ENCODE measurements at places on chromosomes 5 and 9.

DNA sequence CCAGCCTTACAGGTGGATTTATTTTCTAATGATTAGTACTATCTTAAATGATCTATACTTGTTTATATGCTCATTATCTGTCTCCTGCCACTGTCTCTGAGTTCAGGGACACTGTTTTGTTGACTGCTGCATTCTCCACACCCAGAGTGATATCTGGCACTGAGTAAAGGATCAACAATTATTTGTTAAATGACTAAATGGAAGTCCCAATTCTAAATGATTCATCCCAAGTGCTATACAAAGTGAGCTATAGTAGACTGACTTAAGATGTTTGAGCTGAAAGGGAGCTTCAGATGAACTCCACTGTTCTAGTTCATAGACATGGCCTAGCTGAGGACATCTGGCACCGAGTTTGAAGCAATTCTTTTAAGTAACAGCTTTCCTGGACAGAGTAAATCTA, 40.5 kb downstream of the ITGA2 start:
- no peak for DNase-seq

GRCh38 chr5:107744418-107745330, 73.9 kb upstream of the EFNA5 start:
- DNase-seq: no peak

- DNase-seq: no peak
Measured at GRCh38 chr9:119701651-119702050, 332.4 kb upstream of the BRINP1 start.

GRCh38 chr9:29211580-29212396, 1638.5 kb upstream of the C9orf72 start:
- no peak for DNase-seq

DNA sequence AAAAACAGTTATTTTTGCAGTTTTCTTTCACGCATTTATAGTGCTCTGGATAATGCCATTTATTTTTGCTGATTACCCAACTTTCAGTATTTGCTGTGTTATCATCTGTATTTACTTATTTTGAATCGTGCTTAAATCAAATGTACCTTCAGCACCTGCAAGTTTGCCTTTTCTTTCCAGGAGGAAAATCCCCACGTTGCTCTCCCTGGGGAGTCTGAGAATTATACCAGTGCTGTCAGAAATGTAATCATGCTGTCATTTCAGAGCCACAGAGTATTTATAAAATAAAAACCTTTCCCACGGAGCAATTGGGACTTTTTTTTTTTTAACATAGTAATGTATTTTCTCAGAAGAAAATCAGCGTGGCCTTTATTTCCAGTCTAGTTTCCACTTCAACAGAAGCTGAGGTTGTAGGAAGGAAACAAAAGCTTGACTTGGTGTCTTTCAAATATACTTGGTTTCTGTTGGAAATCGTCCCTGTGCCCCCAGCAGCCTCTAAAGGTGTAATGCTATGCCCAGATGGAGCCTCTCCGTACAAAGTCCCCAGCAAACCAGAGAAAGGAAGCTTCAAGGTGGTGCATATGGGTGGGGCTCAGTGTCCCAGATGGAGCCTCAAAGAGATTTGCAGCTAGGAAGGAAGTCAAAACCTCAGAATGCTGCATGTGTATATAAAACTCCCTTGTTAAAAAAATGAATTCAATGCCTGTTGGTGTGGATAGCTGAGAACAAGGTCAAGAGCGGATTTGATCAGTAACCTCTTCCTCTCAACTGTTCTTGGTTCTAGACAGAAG, 2.1 kb downstream of the GPR150 start:
- DNase-seq: no peak

DNA sequence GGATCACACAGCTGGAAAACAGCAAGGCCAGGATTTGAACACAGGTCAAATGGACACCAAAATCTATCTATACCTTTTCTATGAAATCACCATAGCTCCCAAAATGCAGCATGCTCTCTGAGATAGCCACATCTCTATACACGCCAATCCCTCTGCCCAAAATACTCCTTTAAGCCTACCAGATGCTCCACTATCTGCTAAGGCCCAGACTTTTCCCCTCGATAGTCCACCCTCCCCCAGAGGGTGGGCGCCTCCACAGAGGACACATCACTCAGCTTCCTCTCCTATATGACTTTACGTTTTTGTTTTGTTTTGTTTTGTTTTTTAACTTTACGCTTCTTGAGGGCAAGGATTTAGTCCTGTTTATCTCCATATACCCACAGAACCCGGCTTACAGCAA, 46.8 kb downstream of the MTMR12 start:
- no peak for DNase-seq

GRCh38 chr9:123642291-123643278, 286.6 kb downstream of the CRB2 start:
- DNase-seq: no peak

- DNase-seq: no peak
Measured at GRCh38 chr5:8726383-8727036, 819.4 kb downstream of the SEMA5A start.

DNA sequence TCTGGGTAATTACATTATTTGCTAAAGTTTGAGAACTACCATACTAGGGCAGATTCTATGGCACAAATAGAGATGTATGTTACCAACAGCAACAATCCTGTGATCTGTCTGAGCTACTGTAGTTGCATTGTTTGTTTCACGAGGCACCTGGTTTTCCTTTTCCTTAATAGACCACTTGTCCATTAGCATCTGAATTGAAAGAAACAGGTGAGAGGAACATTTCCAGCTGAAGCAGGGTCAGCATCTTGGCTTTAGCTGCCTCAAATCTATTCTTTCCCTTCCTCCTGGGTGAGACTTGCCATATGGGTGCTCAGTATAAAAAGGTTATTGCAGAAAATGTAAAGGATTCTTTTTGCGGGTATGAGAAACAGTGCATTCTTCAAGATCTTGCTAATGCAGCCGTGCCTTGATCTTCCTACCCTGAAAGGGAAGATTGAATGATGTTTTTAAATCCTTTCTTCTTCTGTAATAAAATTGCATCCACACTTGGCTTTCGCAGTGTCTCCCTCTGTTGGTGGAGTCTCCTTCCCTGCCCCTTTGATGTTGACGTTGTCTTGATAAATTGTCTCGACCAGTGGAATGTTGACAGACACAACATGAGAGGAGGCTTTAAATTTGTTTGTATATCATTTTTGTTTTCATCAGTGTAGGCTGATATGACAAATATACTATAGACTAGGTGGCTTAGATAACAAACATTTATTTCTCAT, 118.0 kb upstream of the BRINP1 start:
- no peak for DNase-seq

- no peak for DNase-seq
Measured at GRCh38 chr5:176396330-176396729, 7.8 kb downstream of the HIGD2A start.

- no peak for DNase-seq
Measured at GRCh38 chr5:142587354-142587965, 98.4 kb downstream of the FGF1 start.

GRCh38 chr9:99169086-99169485, 52.7 kb downstream of the ALG2 start:
- no peak for DNase-seq

DNA sequence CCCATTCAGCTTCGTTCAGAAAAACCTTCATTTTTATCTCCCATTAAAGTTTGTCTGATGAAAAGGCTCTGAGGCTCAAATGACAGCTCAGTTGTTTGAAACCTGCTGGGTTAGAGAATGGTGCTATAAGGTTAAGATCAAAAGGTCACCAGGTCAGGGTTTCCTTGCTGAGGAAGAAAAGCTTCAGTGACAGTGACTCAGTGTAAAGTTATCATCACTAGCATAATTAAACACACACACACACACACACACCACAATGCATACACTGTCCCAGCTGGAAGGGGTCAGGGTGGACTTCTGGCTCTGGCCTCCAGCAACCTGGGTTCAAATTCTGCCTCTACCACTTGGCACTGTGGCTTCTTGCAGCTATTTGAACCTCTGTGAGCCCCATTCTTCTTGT, 281.1 kb downstream of the DOCK8 start:
- no peak for DNase-seq

DNA sequence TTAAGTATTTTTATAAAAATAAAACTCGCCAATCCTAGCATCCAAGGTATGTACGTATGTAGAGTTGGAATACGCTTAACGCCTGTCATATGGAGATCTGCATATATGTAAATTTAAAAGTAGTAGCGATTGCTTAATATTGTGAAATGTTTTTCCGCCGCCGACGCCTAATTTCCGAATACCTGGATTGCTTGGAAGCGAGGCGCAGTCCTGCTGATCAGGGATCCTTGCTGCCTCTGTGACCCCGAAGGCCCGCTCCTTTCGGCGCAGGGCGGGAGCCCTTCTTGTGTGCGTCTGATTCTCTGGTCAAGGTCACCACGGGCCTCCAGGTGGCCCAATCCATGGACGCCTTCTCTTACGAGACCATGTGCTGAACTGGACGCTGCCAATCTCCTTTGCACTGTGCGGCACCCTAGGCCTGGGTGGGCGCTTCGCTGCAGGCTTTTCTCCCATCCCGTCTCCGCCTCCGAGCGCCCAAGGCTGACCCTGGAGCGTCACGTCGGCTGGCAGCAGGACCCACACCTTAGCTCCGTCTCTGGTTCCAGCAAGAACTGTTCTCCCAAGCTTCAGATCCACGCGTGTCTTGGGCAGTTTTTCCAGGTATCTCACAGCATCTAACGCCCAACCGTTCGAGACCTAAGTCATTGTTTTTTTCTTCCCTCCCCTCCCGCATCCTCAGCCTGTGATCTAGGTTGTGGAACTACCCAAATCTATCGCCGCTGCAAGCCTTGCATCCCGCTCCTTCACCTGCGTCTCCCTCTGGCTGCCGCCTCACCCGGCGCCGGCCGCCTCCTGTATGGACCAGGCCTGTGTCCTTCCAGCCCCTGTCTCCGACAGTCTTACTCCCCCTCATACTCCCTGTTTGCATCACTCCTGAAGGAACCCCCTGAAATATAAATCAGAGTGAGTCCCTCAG, 3.6 kb upstream of the TRIM41 start:
- DNase-seq: no peak

- DNase-seq: no peak
Measured at GRCh38 chr9:35832814-35833213, 3.8 kb downstream of the TMEM8B start.

GRCh38 chr5:89900346-89900745, 509.2 kb downstream of the CETN3 start:
- DNase-seq: no peak

DNA sequence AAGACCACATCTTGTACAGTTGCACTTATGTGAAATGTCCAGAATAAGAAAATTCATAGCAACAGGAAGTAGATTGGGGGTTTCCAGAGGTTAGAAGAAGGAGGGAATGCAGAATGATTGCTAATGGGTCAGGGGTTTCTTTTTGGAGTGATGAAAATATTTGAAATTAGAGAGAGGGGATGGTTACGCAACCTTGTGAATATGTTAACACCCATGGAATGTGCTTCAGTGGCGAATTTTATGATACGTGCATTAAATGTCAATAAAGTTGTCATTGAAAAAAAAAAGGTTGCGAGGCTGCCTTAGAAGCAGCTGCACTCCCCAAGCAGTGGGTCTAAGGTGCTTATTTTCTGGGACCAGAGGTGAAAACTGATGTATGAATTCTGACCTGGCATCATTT, 64.4 kb upstream of the SUB1 start:
- no peak for DNase-seq

DNA sequence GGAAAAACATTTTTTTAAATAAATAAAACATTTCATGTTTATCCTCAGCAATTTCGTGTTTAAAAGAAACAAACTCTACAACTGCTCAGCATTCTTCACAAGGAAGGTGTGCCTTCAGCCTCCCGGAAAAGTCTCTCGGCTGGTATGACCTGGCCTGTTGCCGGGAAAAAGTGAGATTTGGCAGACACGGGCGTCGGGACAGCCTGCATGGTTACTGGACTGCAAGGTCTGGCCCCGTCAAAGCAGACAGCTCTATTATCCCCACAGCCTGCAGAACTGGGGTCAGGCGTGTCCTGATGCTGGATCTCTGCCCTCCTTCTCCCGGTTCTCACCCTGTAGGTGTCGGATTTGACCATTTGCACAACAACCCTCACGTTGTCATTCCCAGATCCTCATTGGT, 120.3 kb upstream of the SPATA31C2 start:
- DNase-seq: no peak

GRCh38 chr9:120482424-120483186, 97.4 kb downstream of the CDK5RAP2 start:
- DNase-seq: no peak

- no peak for DNase-seq
Measured at GRCh38 chr5:93425096-93425495, 155.9 kb downstream of the NR2F1-AS1 start.

GRCh38 chr5:178586396-178586795, 3.8 kb downstream of the COL23A1 start:
- DNase-seq: no peak

- DNase-seq: no peak
Measured at GRCh38 chr5:93654676-93655075, 71.7 kb downstream of the NR2F1 start.

GRCh38 chr9:131594906-131595665, 49.8 kb downstream of the PRRT1B start:
- no peak for DNase-seq

- DNase-seq: no peak
Measured at GRCh38 chr5:41418220-41419031, 92.0 kb downstream of the PLCXD3 start.

DNA sequence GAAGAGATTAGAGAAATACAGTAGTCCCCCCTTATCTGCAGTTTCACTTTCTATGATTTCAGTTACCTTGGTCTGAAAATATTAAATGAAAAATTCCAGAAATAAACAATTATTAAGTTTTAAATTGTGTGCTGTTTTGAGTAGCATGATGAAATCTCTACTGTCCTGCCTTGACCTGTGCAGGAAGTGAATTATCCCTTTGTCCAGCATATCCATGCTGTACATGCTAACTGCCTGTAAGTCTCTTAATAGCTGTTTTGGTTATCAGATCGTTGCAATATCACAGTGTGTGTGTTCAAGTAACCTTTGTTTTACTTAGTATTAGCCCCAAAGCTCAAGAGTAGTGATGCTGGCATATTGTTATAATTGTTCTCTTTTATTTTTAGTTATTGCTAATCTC, 11.2 kb upstream of the JAK2 start:
- no peak for DNase-seq

- DNase-seq: no peak
Measured at GRCh38 chr5:135230251-135230925, 168.6 kb downstream of the MACROH2A1 start.

DNA sequence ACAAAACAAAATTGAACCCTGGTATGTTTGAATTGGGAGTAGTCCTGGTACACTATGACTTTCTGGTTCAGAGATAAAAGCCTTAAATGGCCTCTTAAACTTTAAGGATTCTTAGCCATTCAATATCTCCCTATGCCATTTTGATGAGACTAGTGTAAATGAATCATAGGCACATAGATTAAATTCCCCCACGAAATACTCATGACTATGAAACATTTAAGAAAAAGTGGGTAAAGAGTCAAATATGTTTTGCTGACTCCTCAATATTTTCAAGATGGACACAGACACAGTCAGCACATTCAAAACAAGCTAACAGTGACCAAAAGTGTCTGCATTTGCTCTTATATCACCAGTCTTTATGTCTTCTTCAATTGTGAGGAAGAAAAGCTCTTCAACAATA, 278.3 kb downstream of the PDE4D start:
- no peak for DNase-seq
